Epithelial cell of proximal tubule (primary cell): ENCODE measurements at places on chromosomes 2 and 18. TPM values are rescaled to one million over a fixed set of nuclear protein-coding genes. Genes with fewer than 3 reads are reported as not detected.

DNA sequence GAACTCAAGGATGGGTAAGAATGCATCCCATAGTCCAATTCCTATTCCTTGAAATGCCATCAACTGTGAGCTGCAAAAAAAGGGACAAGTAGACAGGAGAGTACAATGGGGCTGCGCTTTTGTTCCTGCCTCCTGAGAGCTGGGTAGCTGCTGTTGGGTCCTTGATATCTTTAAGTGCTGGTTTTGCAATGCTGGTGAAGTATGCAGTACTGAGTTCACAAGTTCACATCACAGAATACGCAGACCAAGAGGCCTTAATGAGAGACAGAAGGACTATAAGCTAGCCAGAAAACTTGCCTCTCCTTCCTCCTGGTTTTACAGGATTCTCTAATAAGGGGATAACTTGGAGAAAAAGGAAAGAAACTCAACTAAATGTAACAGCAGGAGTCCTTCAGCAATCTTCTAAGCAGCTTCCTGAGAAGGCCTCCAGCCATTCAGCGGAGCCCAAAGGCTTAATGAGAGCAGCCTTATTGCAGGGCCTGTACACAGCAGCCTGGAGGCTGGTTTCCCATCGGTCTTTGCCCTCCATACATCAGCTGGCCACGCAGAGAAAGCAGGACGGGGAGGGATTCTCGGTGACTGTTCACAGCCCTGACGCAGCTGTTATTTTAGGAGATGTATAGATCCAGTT lies 293.1 kb downstream of the CDCA7 start:
- no peak for DNase-seq

GRCh38 chr2:241532168-241532567 lies 23.8 kb upstream of the STK25 start:
- DNase-seq: no peak

DNA sequence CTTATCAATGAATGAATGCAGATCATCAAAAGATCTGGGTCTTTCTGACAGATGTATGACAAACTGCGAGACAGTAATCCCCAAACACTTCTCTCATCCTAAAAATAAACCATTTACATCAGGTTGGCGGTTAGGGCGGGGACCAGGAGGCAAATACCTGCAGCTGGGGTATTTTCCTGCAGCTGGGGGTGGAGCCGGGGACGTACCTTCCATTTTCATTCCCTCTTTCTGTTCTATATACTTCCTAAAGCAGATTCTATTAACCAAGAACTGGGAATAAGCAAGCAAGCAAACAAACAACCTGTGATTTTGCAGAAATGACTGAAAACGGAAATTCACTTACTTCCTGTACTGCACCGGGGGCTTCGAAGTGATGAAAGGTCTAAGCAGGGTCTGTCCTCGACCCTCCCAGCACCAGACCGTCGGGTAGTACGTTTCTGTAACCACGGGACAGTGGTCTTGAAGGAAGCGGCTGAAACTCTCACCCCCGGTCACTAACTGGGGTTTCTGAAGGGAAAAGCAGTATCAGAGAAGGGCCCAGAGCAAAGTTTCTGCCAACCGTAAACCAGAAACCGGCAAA lies 1.2 kb downstream of the ABHD3 start:
- no peak for DNase-seq

DNA sequence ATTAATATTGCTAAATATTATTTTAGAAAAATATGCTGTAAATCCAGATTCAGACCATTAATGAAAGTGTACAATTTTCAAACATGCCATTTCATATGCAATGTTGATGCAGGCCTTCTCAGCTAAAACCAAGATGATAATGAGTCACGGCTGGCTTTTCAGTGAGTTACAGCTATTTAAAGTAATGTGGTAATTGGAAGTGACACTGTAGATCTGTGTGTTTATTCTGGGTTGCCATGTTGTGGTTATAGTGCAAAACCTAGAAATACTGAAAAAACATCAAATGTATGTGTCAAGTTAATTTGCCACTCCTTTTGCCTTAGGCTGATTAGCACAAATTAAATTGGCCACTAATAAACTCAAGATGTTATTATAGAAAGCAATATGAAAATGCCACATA lies 506.6 kb downstream of the ERBB4 start:
- no peak for DNase-seq

DNA sequence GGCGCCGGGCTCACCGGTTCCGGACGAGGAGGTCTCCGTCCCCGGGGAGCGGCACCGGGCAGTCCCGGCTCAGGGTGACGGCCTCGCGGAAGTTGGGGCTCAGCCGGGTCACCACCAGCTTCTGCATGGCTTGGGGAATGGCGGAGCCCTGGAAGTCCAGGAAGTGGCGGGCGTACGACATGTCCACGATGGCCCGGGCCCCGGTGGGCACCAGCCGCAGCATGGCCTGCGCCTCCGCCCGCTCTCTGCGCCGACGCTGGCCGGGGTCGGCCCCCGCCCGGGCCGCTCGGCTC lies 157 bp downstream of the PTGR3 start:
- DNase-seq: no peak

- peak; percentile 26 for DNase-seq
Observed at GRCh38 chr2:28821295-28821958, 10.8 kb downstream of the SPDYA start.

GRCh38 chr18:24860978-24861680 lies 400.7 kb downstream of the HRH4 start:
- DNase-seq: no peak

DNA sequence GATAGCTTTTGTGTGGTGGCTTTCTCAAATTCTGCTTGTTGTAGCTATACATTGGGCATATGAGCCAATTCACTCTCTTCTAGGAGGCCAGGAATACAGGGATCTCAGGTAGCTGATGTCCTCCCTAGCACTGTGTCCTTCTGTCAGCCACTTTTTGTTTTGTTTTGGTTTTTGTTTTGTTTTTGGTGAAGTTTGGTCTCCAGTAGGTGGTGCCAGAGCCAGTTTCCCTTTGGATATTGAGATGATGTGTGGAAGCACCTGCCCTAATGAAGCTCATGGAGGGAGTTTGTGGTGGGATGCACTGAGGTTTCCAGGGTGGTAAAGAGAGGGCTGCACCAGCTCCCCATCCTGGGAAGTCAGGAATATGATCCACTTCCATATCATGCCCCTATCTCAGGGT lies 100.5 kb upstream of the VWC2L start:
- no peak for DNase-seq

FAM228A gene
- 0.43 TPM in 1 of 2 replicates, not detected in the other for total RNA-seq

CPO gene
- not detected in 2 replicates for total RNA-seq
